GM23248 (cell line): ENCODE measurements at places on chromosomes 5 and 9. TPM values are rescaled to one million over a fixed set of nuclear protein-coding genes. Genes with fewer than 3 reads are reported as not detected.
A peak's percentile ranks its signal among the peaks of the same experiment; 100 is the strongest.

Gene FREM1
- total RNA-seq: 0.11 and 0.51 TPM in 2 replicates

Gene SPATA31E1
- not detected in 2 replicates for total RNA-seq

Gene CERCAM
- total RNA-seq: 474 and 525 TPM in 2 replicates

Gene WHRN
- 0.76 and 1.1 TPM in 2 replicates for total RNA-seq

Gene IGIP
- 13.0 and 16.3 TPM in 2 replicates for total RNA-seq

Gene SH3TC2
- 1.1 and 1.5 TPM in 2 replicates for total RNA-seq

Gene UAP1L1
- 5.2 and 5.7 TPM in 2 replicates for total RNA-seq

Gene RGS7BP
- 0.11 TPM in 1 of 2 replicates, not detected in the other for total RNA-seq

Gene HAPLN1
- 49.7 and 69.6 TPM in 2 replicates for total RNA-seq

Gene FAM221B
- total RNA-seq: not detected in 2 replicates

Gene PKD2L2
- not detected in 2 replicates for total RNA-seq

Gene PCDHGA7
- 0.43 and 1.6 TPM in 2 replicates for total RNA-seq

DNA sequence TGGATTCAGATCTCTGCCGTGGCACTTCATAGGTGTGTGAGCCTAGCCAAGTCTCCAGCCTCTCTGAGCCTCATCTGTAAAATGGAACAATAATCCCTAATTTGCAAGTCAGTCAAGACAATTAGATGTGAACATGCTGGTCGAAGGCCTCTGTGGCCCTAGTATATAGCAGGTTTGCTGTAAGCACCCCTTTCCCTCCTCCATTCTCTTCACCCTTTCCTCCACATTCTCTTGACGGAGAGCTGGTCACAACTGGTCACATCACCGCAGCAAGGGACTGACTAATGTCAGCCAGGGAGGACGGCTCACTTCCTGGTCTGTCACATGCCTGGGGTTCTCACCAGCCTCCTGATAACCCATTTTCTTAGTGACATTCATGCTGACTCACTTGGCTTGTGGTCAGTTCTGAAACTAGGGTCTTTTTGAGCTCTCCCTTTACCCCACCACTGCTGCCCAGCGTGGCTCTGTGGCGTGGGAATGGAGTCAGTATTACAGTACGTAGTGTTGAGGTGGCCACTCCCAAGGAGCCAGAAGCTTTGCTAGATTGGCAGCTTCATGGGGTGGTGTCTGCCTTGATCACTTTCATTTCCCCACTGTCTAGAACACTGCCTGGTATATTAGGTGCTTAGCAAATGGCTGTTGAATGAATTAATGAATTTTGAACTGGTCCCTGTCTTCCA is 47.8 kb downstream of the ERGIC1 start:
- H3K27ac ChIP-seq: peak overlapping the region; percentile 73
- H3K27me3 ChIP-seq: no peaks in the 10 kb centered on the region

DNA sequence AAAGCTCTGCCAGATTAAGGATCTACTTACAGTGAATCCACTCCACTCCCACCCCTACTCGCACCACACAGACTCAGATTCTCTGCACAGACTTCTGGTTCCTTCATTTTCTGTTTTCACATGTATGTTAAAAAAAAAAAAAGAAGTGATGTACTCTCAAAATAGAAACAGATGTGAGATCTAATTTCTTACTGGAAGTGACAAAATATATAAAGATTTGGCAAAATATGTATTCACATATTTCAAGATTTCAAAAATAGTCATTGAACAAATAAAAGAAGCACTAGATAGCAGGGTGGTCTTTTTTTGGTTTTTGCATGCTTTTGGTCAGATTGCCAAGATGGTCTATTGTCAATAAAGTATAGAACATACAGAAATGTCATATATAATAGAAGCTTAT is 379.2 kb downstream of the TMEM167A start:
- 0 out of 2 replicates have a peak, but pooled peaks cover 7% of the 10 kb centered on the region for H3K27me3 ChIP-seq
- H3K27ac ChIP-seq: no peak overlapping the region
- no peaks in the 10 kb centered on the region for H3K4me1 ChIP-seq
- no peak for DNase-seq

DNA sequence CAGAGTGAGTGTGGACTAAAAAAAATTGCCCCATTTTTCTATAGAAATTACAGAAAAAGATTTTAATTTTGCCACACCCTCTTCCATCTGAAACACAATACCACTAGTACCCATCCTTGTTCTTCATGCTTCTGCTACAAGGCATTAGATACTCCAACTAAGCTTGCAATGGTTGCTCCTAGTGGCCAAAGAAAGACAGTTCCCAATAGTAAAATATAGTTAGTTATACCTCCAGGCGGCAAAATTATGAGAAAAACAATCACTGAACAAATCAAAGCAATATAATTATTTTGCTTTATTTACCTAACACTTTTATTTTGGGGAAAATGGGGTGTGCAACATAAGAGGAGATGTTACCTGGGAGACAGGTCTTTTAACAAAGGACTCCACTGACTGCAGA is 101.2 kb downstream of the RAPGEF6 start:
- H3K27me3 ChIP-seq: no peaks in the 10 kb centered on the region
- peaks cover 21% of the 10 kb centered on the region for H3K4me1 ChIP-seq
- H3K4me3 ChIP-seq: no peak overlapping the region
- no peak overlapping the region for H3K27ac ChIP-seq
- DNase-seq: no peak

DNA sequence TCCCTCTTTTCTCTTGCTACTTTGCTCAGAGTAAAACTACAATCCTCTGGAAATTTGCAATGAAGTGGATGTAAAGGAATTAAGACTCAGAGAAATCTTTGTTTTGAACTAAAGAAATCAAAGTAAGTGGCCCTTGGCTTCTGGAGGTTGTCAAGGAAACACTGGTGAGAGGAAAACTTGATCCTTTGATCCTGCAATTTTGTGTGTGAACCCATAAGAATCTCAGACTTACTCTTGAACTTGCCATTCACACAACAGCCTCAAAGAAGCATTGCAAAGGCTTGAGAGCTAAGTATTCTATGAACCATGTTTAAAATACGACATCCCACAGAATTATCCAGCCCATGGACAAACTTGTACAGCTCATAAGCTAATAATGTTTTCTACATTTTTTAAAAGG is 827.5 kb downstream of the TAF11L14 start:
- no peak overlapping the region for H3K4me3 ChIP-seq
- DNase-seq: no peak
- H3K36me3 ChIP-seq: no peaks in the 10 kb centered on the region
- no peaks in the 10 kb centered on the region for H3K4me1 ChIP-seq

DNA sequence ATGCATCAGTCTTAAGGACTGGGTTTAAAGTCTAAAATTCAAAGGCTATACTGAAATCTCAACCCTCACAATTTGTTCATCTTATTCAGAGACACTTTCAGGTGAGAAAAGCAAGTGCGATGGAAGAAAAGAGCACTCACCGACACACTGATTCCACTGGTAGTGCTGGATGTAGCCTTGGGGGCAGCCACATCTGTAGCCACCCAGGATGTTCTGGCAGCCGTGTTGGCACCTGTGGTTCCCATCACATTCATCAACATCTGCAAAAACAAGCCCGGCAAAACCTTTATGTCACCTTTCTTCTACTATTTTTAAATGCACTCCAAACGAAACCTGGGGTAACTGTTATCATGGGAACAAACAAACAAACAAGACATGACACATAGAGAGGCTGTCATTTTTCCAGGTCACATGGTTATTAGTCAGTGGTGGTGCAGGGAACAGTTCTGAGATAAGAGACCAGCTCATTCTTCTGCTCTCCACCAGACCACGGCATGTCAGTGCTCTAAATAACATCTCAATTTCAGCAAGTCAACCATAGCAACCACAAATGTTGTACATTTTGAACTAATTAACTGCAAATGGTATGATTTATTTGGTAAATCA is 188.4 kb downstream of the SLC12A2 start:
- H3K4me3 ChIP-seq: no peak overlapping the region
- H3K36me3 ChIP-seq: no peaks in the 10 kb centered on the region
- H3K27ac ChIP-seq: no peak overlapping the region
- peak; percentile 80 for DNase-seq

DNA sequence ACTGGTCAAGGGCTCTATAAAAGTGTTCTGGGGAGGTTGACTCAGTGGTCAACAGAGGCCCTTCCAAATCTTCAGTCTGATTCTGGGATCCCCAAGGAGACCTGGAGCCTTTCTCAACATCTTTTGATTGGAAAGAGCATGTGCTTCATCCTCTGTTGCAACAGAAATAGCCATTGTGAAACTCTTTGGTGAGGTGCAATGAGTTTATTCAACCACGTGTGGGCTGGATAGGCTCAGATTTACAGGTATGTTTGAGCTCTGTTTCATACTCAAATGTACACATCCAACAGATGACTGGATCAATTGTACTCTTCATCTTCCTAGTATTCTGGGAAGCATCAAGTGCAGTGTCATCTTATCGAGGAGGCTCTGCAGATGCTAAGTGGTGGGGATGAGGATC is 60.5 kb downstream of the CTSL start:
- no peak overlapping the region for H3K27ac ChIP-seq
- peaks cover 2% of the 10 kb centered on the region for H3K4me1 ChIP-seq
- no peaks in the 10 kb centered on the region for H3K27me3 ChIP-seq
- no peaks in the 10 kb centered on the region for H3K36me3 ChIP-seq
- no peak for DNase-seq

- no peak overlapping the region for H3K4me3 ChIP-seq
- no peaks in the 10 kb centered on the region for H3K36me3 ChIP-seq
- no peak overlapping the region for H3K27ac ChIP-seq
- 0 out of 2 replicates have a peak, but pooled peaks cover 6% of the 10 kb centered on the region for H3K4me1 ChIP-seq
These were observed 69.6 kb downstream of the GABBR2 start for GRCh38 chr9:98639133-98639532.

GRCh38 chr5:14408969-14409586 is 172.5 kb upstream of the OTULINL start:
- peaks cover 65% of the 10 kb centered on the region for H3K4me1 ChIP-seq
- no peak overlapping the region for H3K4me3 ChIP-seq
- peaks cover 70% of the 10 kb centered on the region for H3K36me3 ChIP-seq
- no peaks in the 10 kb centered on the region for H3K27me3 ChIP-seq
- peak; percentile 65 for DNase-seq

GRCh38 chr9:131752231-131752884 is 12.5 kb upstream of the RAPGEF1 start:
- H3K36me3 ChIP-seq: no peaks in the 10 kb centered on the region
- H3K4me1 ChIP-seq: no peaks in the 10 kb centered on the region
- H3K27me3 ChIP-seq: peaks cover 18% of the 10 kb centered on the region
- no peak overlapping the region for H3K4me3 ChIP-seq
- no peak for DNase-seq

DNA sequence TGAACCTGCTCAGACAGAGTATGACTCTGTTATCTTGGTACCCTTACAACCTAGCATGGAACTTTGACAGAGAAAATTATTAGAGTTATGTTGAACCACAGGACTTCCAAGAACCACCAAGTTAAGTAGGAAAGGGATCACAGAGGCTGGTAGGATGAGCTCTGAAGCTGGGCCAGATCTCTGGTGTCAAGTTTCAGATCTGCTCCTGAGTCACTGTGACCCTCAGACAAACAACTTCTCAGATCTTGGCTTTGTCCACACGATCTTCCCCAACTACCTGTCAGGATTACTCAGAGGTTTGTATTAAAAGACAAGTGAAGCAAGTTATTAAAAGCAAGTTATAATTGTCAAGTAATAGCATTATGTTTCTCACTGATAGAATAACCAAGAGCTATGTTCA is 189.0 kb downstream of the SEC61B start:
- no peak overlapping the region for H3K4me3 ChIP-seq
- no peaks in the 10 kb centered on the region for H3K4me1 ChIP-seq
- H3K27ac ChIP-seq: no peak overlapping the region
- DNase-seq: peak; percentile 26

DNA sequence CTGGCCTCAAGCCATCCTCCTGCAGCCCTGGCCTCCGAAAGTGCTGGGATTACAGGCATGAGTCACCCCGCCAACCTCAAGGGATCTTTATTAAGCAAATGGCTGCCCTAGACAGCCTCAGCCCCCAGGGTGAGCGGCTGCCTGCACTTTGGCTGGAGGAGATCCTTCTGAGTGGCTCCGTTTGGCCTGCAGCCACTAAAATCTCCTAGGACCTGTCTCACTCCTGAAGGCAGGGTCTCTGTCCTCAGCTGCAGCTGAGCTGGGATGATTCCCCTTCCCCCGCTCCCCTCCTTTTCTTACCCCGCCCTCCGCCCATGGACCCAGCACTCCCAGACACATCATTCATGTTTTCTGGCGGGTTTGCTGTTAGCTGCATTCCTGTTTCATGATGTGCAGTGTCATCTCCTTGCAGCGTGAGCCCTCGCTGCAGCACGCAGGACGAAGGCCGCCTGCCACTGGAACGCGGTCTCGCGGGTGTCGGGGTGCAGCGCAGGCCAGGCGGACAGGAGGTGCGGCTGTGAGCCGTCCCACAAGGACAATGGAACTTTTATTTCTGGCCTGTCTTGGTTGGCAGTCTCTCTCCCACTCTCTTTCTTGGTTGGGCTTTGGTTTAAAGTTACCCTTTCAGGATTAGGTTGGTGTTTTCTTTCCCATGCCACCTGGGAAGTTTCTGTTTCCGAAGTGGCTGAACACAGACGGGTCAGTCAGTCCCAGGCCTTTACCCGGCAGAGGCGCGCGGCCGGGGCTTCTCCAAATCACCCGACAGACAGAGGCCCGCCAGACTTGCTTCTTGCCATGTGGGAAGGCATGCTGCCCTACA is 137.1 kb downstream of the FOXD1 start:
- no peaks in the 10 kb centered on the region for H3K36me3 ChIP-seq
- H3K27me3 ChIP-seq: no peaks in the 10 kb centered on the region
- peaks cover 49% of the 10 kb centered on the region for H3K4me1 ChIP-seq
- peak overlapping the region; percentile 56 for H3K4me3 ChIP-seq

DNA sequence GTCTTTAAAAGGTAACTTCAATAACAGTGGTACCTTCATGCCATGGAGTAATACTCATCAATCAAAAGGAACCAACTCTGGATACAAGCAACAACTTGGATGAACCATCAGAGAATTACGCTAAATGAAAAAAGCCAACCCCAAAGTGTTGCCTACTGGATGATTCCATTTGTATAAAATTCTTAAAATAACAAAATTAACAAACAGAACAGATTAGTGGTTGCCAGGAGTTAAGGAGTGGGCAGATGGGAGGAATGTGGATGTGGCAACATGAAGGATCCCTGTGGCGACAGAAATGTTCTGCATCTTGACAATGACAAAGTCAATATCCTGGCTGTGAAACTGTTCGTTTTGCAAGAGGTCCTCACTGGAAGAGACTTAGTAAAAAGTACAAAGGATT is 50.5 kb downstream of the SPTLC1 start:
- peaks cover 15% of the 10 kb centered on the region for H3K4me1 ChIP-seq
- no peaks in the 10 kb centered on the region for H3K27me3 ChIP-seq

DNA sequence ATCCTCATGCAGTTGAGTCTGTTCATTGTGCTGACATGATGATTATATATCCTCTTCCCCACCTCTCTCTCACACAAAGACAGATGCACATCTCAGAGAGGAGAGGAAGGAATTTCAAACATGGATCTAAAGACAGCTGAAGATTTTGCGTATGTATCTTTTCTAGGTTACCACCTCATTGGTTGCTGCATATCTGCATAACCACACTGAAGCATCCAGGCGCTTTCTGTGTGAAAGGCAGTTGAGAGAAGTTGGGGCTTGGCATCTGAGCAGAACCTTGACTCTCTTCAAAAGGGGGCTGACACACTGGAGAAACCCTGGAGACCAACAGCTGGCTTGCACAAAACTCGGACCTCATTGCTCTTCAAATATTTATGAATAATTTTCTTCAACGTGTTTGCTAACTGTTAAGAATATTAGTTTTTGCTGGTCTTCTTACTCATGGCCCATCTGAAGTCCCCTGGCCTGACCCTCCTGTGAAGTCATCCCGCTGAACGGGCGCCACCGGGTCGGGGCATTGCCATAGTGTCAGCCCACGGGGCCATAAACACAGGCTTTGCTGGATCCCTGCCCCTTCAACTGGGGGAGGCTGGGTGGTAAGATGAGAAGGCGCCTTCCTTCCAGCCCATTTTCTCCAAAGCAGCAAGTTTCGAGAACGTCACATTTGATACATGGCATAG is 593.2 kb upstream of the CLINT1 start:
- no peak for DNase-seq
- peaks cover 25% of the 10 kb centered on the region for H3K4me1 ChIP-seq
- no peaks in the 10 kb centered on the region for H3K36me3 ChIP-seq
